C1 segment of cervical spinal cord (tissue), 14 donors: ENCODE measurements at places on chromosomes 7 and 10.

- no peak for DNase-seq
Measured at GRCh38 chr7:105911961-105912575, 35.7 kb upstream of the ATXN7L1 start.

- no peak for DNase-seq
Measured at GRCh38 chr7:122883049-122883680, 3.1 kb downstream of the CADPS2 start.

- no peak for DNase-seq
Measured at GRCh38 chr10:89153116-89153515, 54.0 kb downstream of the CH25H start.

DNA sequence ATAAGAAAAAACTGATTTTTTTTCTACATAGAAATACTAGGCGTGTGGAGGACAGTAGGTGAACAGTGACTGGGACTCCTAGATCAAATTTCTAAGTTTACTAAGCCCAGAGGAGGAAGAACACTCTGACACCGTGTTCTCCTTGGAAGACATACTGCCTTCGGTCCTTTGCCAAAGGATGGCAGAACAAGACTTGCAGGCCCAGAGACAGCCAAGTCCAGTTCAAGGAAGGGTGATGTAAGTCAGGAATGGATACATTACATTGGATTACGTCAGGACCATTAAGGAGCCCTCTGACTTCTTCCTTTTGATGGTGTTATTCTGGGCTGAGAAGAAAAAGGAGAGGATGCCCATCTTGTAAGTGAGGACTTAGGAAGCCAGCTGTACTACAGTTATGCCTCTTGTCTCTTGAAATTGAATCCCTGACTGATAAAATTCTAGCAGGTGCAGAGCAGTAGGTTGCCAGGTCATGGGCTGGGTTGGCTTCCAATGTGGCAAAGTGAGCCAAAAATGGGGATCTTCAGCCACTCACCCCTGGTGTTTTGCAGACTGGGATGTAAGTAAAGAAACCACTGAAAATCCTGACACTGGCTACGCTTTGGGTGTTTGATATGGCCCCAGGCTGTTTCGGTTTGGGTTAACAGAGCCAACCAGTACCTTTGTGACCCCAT, 45.1 kb downstream of the RELN start:
- peak; percentile 87 for DNase-seq

DNA sequence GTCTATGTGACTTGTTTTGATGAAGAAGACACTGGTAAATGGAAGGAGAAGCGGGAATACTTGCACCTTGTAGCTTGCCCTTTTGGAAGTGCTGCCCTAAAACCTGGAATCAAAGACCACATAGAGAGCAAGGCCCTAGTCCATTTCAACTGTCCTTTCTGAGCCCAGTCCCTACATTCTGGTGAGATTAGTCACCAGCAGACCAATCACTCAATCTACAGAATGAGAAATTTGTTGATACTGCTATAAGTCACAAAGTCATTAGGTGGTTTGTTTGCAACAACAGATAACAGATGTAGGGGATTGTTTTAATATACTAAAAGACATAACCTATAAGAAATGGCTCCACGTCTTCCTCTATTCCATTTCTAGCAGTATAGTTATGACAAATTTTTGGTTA, 33.6 kb downstream of the WASL start:
- DNase-seq, result no peak

DNA sequence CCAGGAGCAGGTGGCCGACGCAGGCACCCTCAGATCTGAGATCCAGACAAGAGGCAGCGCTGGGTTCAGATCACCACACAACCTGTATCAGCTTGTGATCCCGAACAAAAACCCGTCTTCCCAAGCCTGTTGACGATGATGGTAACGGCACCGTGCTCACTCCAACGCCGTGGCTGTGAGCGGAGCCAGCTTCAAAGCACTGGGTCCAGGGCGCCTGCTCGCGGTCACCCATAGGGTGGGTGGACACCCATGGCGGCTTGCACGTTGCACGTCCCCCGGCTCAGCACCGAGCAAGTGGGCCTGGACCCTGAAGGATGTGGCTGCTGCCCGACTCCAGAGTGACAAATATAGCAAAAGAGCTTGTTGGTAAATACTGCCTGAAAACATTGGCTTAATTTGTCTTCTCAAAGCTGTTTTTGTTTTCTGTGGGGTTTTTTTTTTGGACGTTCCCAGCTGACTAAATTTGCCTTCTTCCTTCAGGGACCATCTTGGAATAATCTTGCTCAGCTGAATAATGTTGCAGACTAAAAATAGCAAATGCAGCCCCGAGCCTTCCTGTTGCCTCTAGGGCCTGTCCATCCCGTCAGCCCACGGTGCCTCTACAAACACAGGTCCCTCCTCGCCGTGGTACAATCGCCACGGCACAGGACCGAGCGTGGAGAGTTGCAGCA, 41.0 kb downstream of the FOXK1 start:
- DNase-seq, result no peak

DNA sequence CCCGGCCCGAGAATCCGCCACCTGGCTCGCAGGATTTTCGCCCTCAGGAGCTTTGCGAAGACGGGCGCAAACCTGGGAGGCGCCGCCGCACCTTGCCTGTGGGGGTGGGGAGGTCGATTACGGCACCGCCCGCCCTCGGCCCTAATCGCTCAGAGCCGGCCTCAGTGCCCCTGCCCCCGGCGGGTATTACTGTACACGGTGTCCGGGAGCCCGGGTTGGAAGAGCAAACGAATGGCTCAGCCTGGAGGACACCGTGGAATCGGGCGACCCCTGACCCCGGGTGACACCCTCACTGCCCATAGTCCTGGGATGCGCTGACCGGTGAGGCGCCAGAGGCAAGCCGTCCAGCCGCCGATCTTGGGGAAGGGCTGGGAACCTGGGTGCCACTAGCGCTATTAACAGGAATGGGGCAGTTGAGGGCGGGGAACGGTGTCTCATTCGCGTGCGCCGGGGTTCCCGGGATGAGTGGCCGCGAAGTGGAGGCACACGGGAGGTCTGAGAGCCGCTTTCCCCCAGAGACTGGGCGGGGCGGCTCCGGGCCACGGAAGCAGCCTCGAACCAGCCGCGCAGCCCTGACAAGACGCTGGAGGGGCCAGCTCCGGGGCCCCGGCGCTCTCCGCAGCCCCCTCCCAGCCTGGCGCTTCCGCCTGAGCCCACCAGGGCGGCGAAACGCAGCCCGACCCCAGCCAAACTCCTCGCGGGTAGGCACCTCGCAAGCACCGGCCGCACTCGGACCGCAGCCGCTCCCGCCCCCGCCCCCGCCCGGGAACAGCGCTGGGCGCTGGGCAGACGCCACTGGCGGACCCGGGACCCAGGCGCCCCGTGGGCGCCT, 167.5 kb downstream of the NRF1 start:
- DNase-seq, result no peak

- DNase-seq, result no peak
Measured at GRCh38 chr10:101835362-101835761, 8.2 kb downstream of the KCNIP2 start.

- no peak for DNase-seq
Measured at GRCh38 chr10:96570983-96571964, 15.5 kb downstream of the TM9SF3 start.
